ENCODE measurements at places on chromosomes 4 and X.

- DNase-seq, result no peak
These were observed 192.8 kb upstream of the LNX1 start for GRCh38 chr4:53784112-53784511.

DNA sequence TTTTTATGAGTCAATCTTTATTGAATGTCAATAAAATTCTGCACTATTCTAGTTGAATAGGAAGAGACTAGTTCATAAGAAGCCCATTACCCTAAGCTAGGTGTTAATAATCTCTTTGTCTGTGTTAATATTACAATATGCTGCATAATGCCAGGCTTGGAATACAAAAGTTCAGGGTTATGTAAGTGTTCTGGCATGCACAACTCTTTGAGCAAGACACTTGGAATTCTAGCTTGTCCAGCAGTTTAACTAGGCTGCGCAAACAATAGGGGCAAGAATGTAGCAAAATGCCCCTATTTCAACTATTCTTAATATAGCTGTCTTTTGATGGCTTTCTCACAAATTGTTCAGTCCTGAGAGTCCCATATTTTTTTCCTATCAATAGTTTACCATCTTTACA is 31.3 kb upstream of the ETNPPL start:
- DNase-seq, result no peak

- peak; percentile 96 for DNase-seq
These were observed 107.9 kb downstream of the PALLD start for GRCh38 chr4:168604496-168605373.

DNA sequence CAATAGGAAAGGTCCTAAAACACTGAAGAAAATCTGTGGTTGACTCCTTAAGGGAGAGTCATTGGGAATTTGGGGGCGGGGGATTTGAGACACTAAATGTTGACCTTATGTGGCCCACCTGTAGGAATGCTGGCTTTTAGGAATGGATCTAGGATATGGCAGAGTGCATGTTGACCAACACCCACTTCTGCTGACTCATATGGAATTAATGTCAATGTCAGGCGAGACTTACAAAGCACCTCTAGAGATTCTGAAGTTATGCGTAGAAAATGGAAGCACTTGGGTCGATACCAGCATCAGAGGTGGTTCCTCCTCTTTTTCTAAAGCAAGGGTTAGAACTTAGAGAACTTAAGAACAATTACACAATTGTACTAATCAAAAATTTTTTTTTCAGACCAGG is 100.6 kb upstream of the CBR4 start:
- no peak for DNase-seq

- no peak for DNase-seq
These were observed 8.7 kb upstream of the TADA2B start for GRCh38 chr4:7034262-7035081.

DNA sequence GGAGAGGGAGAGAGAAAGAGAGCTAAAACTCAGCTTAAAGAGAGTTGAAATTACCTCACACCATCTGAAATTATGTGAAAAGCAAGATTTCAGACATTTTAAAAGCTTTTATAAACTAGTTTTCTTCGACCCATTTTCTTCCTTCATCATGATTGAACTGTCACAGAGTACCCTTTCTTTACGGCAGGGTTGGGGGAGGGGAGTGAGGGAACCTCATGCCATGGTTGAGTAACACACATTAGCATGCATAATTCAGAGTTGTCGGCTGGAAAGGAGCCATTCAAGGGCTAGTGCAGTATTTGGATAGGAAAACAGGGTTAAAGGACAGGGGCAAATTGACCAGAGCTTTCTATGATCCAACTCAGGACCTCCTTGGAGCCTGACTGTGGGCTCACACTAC is 46.2 kb downstream of the PCDH19 start:
- DNase-seq, result peak; percentile 7

- no peak for DNase-seq
These were observed 37.3 kb upstream of the HPSE start for GRCh38 chr4:83371936-83372335.

GRCh38 chr4:134906404-134907023 is 704.9 kb upstream of the PABPC4L start:
- peak; percentile 18 for DNase-seq

DNA sequence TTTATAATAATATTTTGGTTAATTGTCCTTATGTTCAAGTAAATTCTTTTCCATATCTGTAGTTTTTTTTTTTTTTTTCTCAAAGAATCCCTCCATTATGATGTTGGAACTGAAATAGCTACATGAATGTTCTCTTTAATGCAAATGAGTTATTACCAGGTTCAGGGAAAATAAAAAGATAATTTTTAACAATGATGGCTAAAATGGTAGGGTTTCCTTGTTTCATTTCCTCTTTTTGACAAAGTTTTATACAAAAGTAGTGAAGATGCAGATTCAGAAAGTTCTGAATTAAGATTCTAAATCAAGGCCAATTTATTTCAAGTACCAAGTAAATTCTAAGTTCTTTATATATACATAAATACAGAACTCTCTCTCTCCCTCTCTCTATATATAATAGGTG is 779.0 kb upstream of the INTU start:
- DNase-seq, result no peak

- peak; percentile 87 for DNase-seq
These were observed 25.4 kb downstream of the TMSB4X start for GRCh38 chrX:13000301-13000811.

DNA sequence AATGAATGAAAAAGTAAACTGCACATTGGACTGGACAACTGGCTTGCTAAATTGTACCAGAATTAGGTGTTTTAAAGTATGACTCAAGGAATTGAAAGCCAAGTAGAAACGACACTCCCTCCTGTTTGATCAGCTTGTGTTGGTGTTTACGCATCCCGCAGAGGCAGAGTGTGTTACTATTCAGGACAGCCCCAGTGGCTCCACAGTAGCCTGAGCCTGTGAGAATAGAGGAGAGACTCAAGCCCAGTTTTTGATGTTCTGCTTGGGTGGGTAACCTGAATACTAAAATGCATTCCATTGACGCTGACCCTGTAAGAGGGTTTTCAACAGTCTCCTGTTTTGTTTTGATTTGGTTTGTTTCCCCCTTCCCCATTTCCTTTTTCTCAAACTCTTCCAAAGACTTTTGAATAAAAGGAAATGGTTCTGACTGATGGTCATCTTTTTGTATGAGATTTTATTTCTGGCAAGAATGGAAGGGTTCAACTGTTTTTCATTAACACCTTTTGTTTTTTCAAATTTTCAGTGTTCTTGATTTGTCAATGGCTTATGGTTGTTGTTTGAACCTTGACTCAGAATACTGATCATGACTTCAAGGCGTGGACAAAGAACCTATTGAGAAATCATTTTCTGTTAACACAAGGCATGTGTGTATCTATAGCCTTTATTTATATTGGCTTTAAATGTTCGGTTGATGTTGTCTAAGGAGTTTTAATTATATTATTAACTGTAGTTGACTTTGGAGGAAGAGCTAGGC is 10.2 kb downstream of the ADGRL3 start:
- no peak for DNase-seq

DNA sequence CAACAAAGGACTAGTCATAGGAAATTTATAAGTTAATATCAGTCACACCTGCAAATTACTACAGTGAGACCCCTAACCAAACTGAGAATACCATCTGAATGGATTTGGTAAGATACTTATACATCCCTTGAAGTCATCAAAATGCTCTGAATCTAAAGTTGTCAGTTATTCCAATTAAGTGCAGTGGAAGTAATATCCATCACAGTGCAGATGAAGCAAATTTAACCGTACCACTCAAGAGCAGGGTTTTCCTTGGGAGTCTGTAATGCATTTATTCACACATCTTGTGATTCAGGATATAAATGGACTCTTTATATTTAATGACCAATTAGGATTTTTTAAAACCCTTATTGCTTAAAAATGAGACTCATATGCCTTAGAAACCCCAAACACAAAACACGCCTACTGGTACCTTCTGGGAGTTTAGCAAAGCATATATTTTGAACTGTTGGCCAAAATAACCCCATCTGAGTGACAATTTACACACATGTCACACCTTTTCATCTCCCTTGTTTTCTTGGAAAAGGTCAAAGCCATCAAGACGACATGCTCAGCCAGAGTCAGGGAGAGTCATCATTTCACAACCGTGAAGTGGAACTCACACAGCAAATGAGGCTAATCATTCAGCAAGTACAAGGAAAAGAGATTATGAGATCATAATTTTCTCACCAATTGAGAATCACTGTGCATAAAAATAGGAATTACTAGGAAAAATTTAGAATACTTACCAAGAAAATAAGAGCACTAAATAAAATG is 303.7 kb downstream of the HNRNPD start:
- no peak for DNase-seq

DNA sequence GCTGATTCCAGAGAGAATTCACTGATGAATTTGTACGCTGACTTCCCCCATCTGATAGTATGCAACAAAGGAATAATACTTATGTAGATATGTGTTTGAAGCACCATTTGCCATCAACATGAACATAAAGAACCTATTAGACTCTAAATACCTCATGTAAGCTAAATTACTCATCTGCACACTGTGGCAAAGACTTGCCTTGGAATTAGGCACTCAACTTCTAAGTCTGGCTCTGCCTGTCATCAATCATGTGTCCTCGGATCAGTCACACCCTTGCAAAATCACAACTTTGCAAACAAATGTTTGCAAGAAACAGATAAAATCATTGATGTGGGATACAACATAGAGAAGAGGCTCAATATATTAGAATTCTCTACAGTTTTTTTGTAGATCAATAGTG is 169.9 kb upstream of the LDB2 start:
- DNase-seq, result no peak

GRCh38 chrX:68252664-68253063 is 180.6 kb downstream of the OPHN1 start:
- peak; percentile 5 for DNase-seq

DNA sequence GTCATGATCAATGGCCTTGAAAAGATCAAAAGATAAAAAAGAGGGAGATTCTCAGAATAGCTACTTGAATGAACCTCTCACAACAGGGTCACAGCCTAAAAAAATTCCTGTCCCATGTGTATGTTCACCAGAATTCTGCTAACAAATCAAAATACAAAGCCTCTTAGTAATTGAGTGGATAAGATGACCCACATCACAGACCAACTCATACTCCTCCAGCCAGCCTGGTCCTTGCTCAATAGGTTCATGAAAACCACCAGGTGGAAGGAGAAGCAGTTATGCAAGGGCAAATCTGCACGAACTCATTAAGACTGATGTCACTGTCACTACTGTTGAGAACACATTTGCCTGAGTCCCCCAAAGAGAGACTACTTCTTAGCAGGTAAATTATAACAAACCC is 21.5 kb downstream of the WDFY3 start:
- DNase-seq, result no peak

DNA sequence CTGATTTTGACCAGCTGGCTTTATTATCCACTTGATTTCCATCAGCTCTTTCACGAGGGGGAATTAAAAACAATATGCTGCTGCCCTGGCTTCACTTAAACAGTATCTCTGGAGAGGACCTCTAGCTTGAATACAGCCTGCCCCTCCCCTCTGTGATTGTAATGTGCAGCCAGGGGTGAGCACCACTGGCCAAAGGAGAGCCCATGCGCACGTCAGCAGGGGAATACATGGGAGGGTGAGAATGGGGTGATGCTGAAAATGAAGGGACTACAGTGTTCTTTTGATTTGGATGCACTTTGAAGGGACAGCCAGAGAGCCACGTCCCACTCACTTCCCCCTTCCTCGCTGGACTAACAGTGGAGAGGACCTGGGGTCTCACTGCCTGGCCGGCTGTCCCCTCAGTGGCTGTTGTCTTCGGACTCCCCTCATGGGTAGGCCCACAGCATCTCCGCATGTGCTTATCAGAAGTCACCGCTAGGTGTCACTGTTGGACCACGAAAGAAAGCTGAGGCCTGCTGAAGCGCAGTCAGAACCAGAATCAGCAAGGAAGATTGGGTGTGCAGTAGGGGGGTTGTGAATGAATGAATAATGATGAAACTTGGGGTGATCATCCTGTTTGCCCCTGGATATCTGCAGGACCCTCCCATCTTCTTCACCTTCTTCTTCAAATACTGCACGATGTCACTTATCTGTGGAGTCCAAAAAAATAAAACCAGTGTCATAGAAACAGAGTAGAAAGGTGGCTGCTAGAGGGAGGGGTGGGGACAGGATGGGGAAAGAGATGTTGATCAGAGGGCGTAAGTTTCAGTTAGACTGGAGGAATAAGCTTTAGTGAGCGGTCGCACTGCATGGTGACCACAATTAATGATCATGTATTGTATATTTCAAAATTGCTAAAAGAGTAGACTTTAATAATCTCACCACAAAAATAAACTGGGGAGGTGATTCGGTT is 32.8 kb downstream of the CLCN4 start:
- peak; percentile 79 for DNase-seq

DNA sequence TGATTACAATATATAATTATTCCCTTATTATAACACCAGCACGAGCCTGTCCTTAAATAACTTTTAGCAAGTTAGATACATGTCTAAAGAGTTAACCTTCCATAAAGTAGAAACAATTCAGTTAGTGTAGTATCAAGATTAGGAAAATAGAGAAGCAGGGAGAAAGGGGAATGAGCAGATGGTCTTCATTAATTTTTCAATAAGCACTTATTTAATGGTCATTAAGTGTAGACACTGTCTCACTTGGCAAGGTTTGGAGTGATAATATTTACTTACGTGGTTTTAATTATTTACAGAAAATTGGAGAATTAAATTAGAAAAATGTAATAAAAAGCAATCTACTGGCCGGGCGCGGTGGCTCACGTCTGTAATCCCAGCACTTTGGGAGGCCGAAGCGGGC is 99.7 kb downstream of the PDS5A start:
- DNase-seq, result no peak

DNA sequence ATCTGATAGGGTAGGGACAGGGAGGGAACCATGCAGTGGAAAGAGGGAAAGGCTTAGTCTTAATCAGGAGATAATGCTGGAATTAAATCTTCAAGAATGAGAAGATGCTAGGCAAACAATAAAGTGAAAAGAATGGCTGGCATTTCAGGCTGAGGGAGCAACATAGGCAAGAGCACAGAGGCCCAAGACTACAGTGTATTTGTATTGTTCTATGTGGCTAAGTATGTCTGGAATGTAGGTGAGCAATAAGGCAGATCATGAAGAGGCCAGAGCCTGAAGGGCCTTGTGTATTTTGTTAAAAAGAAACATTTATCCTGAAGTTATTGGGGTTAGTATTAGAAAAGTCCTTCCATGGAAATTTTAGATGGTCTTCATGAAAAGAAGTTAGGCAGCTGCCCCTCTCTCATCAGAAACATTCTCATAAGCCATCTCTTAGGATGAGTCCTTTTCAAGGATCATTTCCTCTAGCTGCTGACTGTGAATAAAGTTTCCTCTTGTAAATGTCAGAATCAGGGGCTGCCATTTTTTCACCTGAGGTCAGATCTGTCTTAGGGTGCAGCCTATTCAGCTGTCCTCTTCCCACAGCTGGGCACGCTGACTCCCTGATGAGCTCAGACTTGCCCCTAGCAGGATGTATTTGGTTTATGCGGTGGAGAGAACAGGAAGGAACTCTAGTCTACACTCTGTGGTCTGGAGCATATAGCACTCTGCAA is 46.3 kb downstream of the ATP10D start:
- DNase-seq, result no peak
